ENCODE measurements at places on chromosomes 4 and X. TPM values are rescaled to one million over a fixed set of nuclear protein-coding genes. Genes with fewer than 3 reads are reported as not detected.

GRCh38 chr4:12949719-12950490 is 534.2 kb downstream of the RAB28 start:
- no peaks in the 10 kb centered on the region for H3K4me1 ChIP-seq
- H3K27ac ChIP-seq = no peak overlapping the region
- H3K4me3 ChIP-seq = no peak overlapping the region
- H3K36me3 ChIP-seq = no peaks in the 10 kb centered on the region
- no peak for DNase-seq

DNA sequence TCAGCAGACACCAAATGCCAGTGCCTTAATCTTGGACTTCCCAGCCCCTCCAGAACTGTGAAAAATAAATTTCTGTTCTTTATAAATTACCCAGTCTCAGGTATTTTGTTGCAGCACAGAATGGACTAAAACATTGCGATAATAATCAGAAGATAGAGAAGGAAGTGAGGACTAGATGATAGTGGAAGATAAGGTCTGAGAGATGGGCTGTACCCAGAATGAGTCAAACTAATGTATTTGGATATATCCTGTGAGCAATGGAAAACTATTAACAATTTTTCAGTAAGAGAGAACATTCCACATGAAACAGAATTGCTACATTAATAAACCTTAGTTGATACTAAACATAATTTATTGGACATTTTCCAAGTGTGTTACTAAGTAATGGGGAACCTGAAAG is 93.3 kb downstream of the FANCB start:
- no peaks in the 10 kb centered on the region for H3K36me3 ChIP-seq
- no peak overlapping the region for H3K4me3 ChIP-seq
- H3K27ac ChIP-seq = no peak overlapping the region
- no peak for DNase-seq
- no peaks in the 10 kb centered on the region for H3K27me3 ChIP-seq

GRCh38 chr4:17650406-17650805 is 36.0 kb downstream of the MED28 start:
- no peak for DNase-seq
- no peak overlapping the region for H3K4me3 ChIP-seq
- H3K27ac ChIP-seq = no peak overlapping the region
- H3K27me3 ChIP-seq = no peaks in the 10 kb centered on the region
- no peaks in the 10 kb centered on the region for H3K36me3 ChIP-seq

The APEX2 gene
- total RNA-seq = 16.6 TPM

The PALLD gene
- total RNA-seq = 138 TPM

The GIMD1 gene
- not detected for total RNA-seq

Data from testis (tissue), 5 donors.